ENCODE measurements at places on chromosomes 12 and 14.

- DNase-seq = peak; percentile 59
Observed at GRCh38 chr12:52741375-52742195, 35.6 kb downstream of the KRT76 start.

DNA sequence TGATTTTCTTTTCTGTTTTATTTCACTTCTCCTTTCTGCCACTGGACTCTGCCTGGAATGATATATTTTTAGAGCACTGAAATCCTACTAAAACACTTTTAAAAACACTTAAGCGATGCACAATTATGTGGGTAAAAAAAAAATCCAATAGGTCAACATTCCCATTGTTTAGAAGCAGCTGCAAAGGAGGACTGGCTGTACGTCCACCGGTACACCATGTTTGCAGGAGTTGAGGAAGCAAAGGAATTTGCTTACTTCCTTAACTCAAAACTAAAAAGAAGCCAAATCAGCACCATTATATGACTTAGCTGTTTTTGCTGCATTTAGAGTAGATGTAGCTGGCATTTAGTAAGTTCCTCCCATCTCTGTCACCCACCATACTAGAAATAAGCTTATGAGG lies 186.8 kb upstream of the TMTC1 start:
- no peak for DNase-seq

DNA sequence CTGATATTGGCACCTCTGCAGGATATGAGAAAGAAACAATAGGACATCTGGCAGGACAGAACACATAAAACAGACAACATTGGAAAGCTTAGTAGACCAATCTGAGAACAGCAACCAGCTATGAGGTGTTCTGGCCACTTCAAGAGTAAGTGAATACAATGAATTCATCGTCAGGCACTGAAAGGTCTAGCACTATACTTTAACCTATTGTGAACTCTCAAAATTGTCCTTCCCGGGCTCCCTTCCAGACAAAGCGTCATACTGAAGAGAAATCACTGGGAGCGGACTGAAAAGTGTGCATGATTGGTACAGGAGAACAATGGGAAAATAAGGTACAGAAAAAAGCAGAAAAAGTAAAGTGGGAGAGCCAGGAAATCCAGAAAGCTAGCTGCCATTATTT lies 75.8 kb downstream of the LRP6 start:
- DNase-seq = no peak

- DNase-seq = no peak
Observed at GRCh38 chr12:123572391-123572790, 12.0 kb upstream of the TMED2 start.

GRCh38 chr14:101838476-101838875 lies 77.0 kb downstream of the PPP2R5C start:
- no peak for DNase-seq

- DNase-seq = no peak
Observed at GRCh38 chr12:120438495-120439198, 734 bp downstream of the COX6A1 start.

- DNase-seq = no peak
Observed at GRCh38 chr14:90720832-90721231, 95.4 kb downstream of the TTC7B start.

GRCh38 chr12:88628856-88629509 lies 48.7 kb upstream of the KITLG start:
- peak; percentile 28 for DNase-seq

DNA sequence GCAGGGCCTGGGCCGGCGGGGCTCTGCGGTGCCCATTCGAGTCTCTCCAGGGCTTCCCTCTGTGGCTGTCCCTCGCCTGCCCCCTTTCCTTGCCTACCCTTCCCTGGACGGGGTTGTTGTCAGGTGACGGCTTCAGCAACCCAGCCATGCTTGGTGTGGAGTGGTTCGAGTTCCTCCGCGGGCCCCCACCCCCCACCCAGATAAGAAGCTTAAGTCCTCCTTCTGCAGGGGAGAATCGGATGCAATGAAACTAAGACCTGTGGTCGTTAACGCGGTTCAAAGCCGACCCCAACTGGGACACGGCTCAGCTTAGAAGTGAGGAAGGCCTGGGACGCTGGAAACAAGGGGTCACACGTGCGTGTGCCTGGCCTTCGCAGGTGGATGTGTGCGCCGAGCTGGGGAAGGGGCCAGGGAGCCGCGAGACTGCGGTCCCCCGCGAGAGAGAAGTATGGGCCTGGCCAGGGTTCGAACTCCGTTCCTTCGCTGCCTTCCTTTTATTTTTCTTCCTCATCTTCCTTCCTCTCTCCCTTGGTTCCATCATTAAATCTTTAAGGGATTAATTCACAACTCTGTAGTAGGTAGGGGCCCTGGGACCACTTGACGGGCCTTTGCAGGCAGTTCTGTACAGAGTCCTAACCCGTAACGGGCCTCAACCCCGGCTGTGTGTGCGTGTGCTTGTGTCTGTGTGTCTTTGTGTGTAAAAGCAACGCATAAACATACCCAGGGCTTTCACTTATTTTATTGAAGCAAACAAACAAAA lies 3.5 kb downstream of the TTC6 start:
- no peak for DNase-seq

- DNase-seq = no peak
Observed at GRCh38 chr12:2408262-2408661, 355.5 kb downstream of the CACNA1C start.

GRCh38 chr12:111761706-111762105 lies 5.0 kb upstream of the ALDH2 start:
- no peak for DNase-seq

DNA sequence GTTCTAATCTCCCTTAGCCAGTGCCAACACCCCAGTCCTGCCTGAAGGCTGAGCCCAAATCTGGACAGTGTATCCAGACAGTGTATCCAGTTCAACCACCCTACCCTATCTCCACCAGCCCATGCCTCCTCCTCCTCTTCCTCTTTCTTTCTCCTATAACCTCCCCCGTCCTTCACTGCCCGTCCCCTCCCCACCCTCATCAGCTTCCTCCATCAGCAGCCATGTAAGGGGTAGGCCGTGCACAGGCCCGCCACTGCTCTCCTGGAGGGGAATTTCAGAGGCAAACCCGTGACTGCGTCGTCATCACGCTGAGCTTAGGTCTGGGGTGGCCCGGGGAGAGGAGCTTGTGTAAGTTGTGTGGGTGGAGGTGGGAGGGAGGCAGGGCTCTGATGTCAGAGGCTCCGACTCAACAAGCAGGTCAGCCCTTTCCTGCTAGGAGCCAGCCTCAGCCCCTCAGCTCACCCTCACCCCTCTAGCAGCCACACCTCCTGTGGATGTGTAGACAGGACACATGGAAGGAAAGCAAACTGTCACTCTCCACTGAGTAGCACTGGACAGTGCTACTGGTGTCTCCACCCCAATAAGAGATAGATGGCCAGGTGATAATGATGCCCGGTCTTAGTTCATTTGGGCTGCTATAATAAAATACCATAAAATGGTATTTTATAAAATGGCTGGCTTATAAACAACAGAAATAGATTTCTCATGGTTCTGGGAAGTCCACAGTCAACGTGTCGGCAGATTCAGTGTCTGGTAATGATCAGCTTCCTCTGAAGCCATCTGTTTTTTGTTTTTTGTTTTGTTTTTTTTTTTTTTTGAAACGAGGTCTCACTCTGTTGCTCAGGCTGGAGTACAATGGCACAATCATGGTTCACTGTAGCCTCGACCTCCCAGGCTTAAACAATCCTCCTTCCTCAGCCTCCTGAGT lies 50.5 kb downstream of the IRF2BPL start:
- peak; percentile 93 for DNase-seq

GRCh38 chr14:31543969-31544799 lies 17.0 kb upstream of the NUBPL start:
- no peak for DNase-seq

DNA sequence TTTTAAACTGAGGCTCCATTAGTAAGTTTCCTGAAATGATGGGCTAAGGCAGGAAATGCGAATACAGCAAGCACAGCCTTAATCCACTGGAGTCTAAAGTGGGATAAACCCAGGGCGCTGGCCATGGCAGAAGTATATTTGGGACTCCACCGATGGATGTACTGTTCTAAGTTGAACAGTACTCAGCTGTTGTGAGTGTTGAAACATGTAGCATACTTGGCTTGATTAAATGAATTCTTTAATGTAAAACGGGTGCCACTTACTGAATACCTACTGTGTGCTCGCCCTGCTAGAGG lies 996 bp downstream of the SSPN start:
- no peak for DNase-seq

DNA sequence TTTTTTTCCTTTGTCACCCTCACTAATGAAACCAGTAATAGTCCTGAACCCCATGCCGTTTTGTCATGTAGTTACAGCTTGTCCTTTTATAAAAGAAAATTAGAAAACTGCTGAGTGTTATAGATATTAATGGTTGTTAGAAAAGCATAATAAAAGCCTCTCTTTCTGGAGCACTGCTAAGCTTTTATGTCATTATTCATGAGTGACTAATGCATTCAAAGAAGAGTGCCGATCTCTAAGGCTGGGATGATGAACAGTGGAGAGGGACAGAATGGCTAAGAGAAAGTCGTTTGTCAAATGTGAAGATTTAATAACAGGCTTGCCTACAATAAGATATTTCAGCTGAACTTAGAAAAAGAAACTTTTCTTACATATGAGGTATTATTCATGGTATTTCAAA lies 121.6 kb downstream of the MGAT4C start:
- no peak for DNase-seq

DNA sequence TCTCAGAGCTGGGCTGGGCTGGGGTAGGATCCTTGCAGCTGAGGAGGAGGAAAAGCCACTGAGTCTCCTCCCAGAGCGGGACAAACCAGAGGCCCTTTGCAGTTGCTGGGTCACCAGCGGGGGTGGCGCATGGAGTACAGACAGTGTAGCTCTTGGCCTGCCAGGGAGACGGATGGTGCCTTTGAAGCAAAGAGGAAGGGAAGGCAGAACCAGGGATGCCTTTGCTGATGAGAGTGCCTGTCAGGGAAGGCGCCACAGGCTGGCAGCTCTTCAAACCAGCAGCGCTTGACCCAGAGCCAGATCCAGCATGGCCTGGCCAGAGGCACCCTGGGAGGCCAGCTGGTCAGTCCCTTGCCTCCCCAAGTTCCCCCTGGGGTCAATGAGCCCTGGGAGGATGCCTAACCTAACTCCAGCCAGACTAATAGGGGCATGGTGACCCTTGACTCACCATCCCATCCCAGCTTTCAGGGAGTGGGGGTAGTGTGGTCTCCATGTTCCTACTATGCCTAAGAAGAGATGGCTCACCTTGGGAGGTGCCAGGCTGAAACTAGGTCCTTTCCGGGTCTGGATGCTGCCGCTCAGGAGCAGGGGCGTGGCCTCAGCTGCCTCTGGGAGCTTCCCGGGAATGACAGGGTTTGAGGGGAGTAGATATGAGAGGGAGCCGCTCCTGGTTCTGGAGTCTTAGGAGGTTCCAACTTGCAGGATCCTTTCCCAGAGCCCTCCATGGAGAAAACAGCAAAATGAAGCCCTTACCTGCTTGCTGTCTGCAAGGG lies 19.8 kb downstream of the VASH1 start:
- DNase-seq = no peak

- no peak for DNase-seq
Observed at GRCh38 chr12:123164222-123164621, 13.3 kb upstream of the PITPNM2 start.

DNA sequence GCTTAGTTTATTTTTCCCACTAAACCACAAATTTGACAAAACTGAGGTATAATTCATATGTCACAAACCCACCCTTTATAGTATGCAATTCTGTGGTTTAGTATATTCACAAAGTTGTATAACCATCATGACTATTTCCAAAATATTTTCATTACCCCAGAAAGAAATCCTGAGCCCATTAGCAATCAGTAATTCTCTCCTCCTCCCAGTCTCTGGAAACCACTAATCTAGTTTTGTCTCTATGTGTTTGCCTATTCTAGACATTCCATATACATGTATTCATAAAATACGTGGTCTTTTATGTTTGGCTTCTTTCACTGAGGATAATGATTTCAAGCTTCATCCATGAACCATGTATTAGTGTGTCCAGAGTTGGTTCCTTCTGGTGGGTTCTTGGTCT lies 267.6 kb downstream of the AEBP2 start:
- DNase-seq = no peak

DNA sequence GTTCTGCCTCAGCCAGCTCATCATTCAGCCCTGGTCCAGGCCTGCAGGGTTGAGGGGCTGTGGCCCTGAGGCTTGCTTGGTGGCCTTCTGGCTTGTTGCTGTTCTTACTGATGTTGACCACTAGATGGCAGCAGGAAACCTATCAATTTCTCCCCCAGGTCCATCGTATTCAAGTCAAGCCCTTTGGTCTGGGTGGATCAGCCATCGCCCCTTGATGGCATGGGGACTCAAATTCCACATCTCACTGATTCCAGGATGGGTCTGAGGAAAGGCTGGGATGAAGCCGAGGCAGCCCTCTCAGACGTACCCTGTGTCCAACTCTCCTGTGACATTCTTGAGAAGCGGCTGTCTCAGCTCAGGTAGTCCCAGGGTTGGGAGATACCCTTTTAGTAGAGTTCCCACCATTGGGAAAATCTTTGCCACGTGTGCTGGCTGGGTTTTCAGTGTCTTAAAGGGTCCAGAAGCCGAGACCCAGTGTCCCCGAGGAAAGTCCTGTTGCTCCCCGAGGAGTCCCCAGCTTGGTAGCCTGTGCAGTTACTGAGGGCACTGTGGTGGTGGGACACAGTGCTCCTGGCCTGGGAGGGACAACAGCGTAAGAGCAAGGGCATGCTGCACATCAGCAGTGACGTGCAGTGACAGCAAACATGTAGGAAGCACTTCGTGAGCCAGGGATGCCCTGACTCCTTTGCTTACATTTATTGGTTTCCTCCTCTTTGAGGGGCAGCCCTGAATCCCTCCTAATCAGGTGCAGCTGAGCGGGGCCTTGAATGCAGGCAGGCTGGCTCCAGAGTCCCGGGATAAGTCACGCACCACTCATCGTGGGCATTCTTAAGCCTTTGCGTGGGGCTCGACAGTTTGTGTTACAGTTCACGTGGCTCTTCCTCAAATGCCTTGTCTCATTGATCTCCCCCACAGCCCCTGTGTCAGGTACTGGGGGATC lies 58.6 kb downstream of the TSPAN9 start:
- DNase-seq = no peak

DNA sequence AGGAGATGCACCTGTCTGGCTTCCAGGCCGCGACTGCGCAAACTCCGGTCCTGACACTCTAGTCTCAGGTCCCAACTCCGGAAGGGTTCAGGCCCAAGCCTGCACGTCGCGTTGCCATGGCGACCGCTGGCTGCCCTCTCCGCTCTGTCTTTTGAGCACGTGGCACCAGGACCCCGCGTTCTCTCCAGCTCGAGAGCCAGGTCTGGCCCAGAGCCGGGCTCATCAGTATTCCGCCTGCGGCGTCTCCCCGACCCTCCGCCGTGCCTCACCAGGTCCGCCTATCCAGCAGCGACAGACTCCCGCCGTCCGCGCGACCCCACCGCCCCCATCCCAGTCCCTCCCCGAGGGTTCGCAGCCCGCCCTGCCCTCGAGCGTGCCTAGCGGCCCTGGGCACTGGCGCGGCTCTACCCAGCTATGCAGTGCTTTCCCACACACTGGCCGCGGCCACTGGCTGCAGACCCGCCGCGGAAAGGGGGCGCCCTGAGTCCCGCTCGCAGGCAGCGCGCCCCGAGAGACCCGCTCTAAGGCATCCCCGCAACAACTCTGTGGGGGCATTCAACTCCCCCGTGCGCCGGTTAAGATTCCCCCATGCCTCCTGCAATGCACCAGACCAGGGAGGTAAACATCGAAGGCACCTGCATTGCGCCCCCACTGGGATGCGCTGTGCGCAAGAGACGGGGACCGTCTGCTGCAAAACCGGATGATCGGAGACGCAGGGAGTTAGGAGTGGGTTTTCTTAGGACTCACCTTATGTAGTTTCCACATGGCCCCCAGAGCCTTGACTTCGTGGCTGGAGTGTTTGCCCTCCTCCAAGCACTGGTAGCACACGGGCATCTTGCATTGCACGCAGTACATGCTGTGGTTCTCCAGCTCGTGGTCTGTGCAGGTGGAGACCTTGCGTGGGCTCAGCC lies 1.3 kb downstream of the TRIM9 start:
- peak; percentile 33 for DNase-seq

- no peak for DNase-seq
Observed at GRCh38 chr14:34680806-34681479, 33.5 kb downstream of the CFL2 start.

Data from left lung (tissue), 14 donors.